Vagina (tissue), 2 donors: ENCODE measurements at places on chromosomes 7 and 10.

GRCh38 chr10:88582411-88582805 lies 710 bp downstream of the RNLS start:
- H3K4me3 ChIP-seq = peak overlapping the region; percentile 42
- H3K4me1 ChIP-seq = peaks cover 7% of the 10 kb centered on the region
- H3K36me3 ChIP-seq = no peaks in the 10 kb centered on the region
- no peaks in the 10 kb centered on the region for H3K27me3 ChIP-seq
- peak overlapping the region; percentile 93 for H3K27ac ChIP-seq
- no peak for DNase-seq

DNA sequence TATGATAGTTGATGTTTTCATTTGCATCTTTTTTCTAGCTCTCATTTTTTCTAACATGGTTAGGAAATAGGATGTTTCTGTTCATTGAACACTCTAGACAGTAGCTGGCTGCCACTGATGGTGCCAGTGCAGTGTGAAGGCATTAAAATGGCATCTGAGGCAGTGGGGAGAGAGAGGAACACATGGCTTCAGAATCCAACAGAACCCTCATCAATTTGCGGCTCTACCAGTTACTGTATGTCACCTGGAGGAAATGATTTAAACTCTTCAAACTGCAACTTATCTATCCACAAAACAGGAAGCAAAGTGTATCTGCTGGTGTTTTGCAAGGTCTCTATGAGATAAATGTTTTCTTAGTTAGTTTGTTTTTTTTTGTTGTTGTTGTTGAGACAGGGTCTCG lies 305.2 kb upstream of the PRKCQ start:
- H3K36me3 ChIP-seq = no peaks in the 10 kb centered on the region
- H3K27me3 ChIP-seq = no peaks in the 10 kb centered on the region
- H3K4me3 ChIP-seq = no peak overlapping the region
- no peaks in the 10 kb centered on the region for H3K4me1 ChIP-seq
- no peak for DNase-seq

DNA sequence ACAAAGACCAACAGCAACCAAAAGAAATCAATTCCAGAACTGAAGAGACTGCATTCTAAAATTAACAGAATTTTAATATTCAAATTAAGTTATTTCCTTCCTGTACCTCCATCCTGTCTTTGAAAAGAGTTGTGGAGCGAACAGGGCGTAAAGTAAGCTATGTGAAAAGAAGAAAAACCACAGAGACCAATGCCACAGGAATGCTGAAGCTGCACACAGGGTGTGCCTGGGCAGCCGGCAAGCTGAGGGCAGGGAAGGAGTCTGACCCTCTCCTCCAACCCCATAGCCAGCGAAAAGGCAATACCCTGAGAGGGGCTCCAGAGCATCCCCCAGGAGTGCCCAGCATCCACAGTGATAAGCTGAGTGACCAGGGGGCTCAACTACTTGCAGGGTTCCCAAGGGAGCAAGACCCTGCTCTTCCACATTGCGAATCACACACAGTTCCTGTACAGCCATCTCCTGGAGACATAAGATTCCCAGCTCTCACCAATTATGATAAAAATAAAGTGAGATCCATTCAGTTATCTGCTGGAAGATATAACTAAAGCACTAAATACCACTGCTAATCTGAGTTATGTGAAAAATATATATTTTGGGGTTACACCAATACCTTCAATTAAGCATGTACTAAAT lies 93.8 kb downstream of the PARD3 start:
- peaks cover 72% of the 10 kb centered on the region for H3K4me1 ChIP-seq
- H3K4me3 ChIP-seq = no peak overlapping the region
- no peaks in the 10 kb centered on the region for H3K27me3 ChIP-seq
- H3K36me3 ChIP-seq = no peaks in the 10 kb centered on the region

DNA sequence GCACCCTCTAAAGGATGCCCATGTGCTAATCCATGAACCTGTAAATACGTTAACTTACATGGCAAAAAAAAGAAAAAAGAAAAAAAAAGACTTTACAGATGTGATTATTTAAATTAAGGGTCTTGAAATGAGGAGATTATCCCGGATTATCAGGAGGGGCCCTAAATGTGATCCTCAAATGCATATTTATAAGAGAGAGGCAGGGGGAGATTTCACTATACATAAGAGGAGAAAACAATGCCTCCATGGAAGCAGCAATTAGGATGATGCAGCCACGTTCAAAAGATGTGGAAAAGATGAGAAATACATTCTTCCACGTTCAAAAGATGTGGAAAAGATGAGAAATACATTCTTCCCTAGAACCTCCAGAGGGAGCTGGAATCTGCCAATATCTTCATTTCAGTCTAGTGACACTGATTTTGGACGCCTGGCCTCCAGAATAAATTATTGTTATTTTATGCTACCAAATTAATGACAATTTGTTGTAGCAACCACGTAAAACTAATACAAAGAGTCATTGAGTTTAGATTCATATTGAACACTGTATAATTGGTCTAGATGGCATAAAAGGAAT lies 328.4 kb upstream of the GNAI1 start:
- no peak for DNase-seq
- no peaks in the 10 kb centered on the region for H3K36me3 ChIP-seq
- no peak overlapping the region for H3K4me3 ChIP-seq
- H3K27ac ChIP-seq = no peak overlapping the region

GRCh38 chr7:66627881-66628360 lies 760 bp upstream of the KCTD7 start:
- H3K4me1 ChIP-seq = peaks cover 25% of the 10 kb centered on the region
- DNase-seq = no peak

DNA sequence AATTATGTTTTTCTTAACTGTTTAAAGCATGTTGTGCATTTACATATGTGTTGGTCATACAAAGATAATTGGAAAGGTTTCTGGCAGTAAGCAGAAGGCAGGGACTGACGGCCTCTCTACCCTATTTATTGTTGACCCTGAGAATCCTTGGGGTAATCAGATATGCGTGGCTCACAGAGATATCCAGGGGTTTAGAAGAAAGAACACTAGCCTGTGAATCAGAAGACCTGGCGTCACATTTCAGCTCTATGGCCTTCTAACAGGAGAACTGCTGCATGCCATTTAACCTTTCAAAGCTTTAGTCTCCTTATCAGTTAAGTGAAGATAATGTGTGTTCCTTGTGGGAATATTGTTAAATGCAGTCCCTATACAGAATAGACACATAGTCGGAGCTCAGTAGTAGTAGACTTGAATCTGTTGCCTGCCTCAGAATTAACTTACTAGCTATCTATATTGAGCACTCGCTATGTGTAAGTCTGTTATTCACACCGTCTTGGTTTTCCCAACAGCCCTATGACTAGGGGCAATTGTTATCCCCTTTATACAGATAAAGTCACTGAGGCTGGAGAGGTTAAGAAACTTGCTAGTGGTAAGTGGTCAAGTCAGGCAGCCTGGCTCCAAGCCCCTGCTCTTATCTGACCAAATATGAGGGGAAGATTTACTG lies 129.6 kb upstream of the ANKRD1 start:
- no peaks in the 10 kb centered on the region for H3K36me3 ChIP-seq
- H3K27me3 ChIP-seq = no peaks in the 10 kb centered on the region
- H3K4me3 ChIP-seq = no peak overlapping the region

DNA sequence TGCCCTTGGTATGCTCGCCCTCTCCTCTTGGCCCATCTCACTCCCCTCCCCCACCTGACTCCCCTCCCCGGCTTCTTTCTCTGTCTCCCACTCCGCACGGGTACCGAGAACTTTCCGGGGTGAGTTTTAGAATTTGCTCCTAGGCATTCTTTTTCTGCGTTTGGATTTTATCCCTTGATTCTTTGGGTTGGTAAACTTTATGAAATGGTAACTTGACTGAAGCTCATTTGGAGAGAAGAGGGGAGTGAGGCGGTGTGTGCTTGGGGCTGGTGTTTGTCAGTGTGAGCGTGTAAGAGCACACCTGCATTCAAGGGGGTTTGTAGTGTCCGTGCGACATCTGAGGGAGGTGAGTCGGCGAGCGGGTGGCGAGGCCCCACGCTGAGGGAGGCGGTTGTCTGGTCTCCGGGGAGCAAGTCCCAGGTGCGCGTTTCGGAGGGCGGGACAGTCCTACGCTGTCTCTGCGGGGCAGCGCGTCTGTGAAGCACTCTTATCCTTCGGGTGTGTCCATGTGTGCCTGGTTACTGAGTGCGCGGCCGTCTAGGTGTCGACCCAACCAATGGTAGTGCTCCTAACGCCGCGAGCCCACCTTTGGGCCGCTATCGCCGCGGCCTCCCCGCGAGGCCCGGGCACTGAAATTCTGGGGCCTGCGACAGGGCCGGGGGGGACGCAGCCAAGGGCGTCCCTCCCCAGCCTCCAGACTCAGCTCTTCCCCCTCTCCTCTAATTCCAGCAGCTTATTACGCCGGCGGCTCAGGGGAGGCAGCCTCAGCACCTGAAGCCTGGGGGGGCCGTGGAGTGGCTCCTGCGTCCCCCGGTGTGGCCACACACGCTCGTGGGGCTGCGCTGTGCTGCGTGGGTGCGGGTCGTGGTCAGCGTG lies 2.6 kb upstream of the ZNF503 start:
- no peak for DNase-seq
- H3K27me3 ChIP-seq = no peaks in the 10 kb centered on the region
- peak overlapping the region; percentile 99 for H3K27ac ChIP-seq
- H3K36me3 ChIP-seq = no peaks in the 10 kb centered on the region

DNA sequence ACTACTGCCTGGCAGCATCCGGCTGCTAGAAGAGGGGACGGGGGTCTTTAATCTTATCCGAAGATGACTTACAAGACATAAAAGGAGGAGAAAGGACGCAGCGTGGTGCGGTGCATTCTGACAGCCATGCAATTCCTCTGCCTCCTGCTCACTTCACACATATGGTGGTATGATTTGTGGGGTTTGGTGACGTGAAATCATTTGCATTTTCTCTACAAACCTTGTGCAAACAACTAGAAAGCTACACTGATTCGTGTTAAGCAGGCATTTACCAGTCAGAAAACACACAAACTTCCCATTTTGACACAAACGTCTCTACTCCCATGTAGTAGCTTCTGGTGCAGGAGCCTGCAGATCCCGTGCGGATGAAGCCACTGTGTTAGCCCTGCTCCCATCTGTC lies 6.8 kb upstream of the TCERG1L start:
- DNase-seq = no peak
- no peak overlapping the region for H3K4me3 ChIP-seq
- no peak overlapping the region for H3K27ac ChIP-seq
- no peaks in the 10 kb centered on the region for H3K27me3 ChIP-seq

DNA sequence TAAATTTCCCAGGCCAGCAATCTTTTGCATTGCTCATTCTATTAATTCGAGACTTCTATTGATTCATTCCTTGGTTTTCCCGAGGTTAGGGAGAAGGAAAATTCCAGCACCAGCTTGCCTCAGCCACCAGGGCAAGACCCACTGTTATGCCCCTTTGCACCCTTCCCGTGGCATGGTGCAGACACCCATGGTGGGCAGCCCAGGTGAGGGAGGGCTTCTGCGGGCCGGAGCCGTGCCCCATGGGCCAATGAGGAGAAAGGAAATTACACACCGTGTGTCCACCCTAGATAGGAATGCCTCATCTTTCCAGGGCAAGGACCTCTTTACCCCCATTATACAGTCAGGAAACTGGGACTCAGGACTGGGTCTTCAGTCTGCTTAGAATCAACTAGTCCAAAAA lies 4.5 kb upstream of the GRID1 start:
- no peak for DNase-seq
- no peak overlapping the region for H3K4me3 ChIP-seq
- no peak overlapping the region for H3K27ac ChIP-seq
- H3K27me3 ChIP-seq = no peaks in the 10 kb centered on the region
- H3K36me3 ChIP-seq = no peaks in the 10 kb centered on the region

- no peaks in the 10 kb centered on the region for H3K27me3 ChIP-seq
- H3K4me3 ChIP-seq = no peak overlapping the region
- H3K4me1 ChIP-seq = no peaks in the 10 kb centered on the region
- H3K27ac ChIP-seq = no peak overlapping the region
- no peaks in the 10 kb centered on the region for H3K36me3 ChIP-seq
These were observed 1336.9 kb downstream of the XPNPEP1 start for GRCh38 chr10:108586424-108586823.
